ENCODE measurements at places on chromosomes 11 and 22. TPM values are rescaled to one million over a fixed set of nuclear protein-coding genes. Genes with fewer than 3 reads are reported as not detected.
A peak's percentile ranks its signal among the peaks of the same experiment; 100 is the strongest.

GRCh38 chr11:115721296-115721995, 217.2 kb upstream of the CADM1 start:
- no peak overlapping the region for H3K27ac ChIP-seq
- H3K4me1 ChIP-seq: no peaks in the 10 kb centered on the region
- H3K27me3 ChIP-seq: no peaks in the 10 kb centered on the region
- H3K36me3 ChIP-seq: no peaks in the 10 kb centered on the region

DNA sequence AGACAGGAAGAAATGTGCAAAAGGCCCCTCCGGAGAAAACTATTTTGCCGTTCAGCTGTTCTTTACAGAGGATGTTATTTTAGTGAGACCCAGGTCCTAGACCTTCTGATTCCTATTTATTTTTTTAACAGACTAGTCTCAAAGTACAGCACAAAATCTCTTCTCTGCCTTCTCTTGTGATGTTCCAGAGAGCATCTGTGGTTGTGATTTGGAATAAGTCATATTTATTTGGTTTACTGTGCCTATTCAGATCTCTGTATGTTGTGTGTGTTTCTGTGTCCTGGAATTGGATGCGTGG, 20.1 kb downstream of the LHFPL7 start:
- DNase-seq: no peak
- peaks cover 11% of the 10 kb centered on the region for H3K36me3 ChIP-seq
- no peak overlapping the region for H3K27ac ChIP-seq
- H3K4me1 ChIP-seq: no peaks in the 10 kb centered on the region
- H3K4me3 ChIP-seq: no peak overlapping the region

- no peak for DNase-seq
- no peak overlapping the region for H3K4me3 ChIP-seq
- no peaks in the 10 kb centered on the region for H3K27me3 ChIP-seq
- H3K4me1 ChIP-seq: no peaks in the 10 kb centered on the region
These were observed 430.3 kb downstream of the SOX6 start for GRCh38 chr11:15926071-15926470.

DNA sequence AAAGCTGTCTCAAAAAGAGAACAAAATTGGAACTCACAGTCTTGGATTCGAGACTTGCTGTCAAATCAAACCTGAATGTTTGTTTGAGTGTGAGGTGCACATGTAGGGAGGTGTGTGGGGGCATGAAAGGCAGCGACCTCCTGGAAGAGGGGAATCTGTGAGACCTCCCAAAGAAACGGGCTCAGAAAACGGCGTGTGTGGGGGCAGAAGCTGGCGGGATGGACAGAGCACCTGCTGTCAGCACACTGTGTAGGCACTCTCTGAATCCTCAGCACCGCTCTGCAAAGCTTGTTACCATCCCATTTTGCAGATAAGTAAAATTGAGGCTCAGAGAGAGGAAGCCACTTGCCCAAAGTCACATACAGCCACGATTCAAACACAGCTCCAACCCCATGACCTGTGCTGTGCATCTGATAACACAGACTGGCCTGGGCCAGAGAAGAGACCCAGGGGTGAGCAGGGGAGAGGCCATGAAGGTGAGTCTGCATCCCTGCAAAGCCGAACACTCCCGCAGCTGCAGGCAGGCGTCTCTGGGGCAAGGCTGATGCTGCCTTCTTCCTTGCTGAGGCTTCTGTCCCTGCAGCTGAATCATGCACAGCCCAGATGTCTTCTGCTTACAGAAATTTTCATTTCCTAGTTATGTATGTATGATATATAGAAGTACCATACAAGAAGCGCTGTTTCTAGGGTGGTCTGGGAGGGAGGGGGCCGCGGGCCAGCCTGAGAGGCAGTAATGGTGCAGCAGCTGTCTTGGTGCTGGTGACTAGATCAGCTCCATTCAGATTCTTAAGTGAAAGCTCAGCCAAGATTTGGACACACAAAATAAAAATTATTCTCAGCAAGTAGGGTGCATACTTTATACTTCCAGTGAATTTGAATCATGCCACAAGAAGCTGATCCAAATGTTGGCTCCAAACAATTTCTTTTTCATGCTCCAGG, 67.3 kb upstream of the SHISAL1 start:
- DNase-seq: no peak
- H3K27me3 ChIP-seq: no peaks in the 10 kb centered on the region
- no peaks in the 10 kb centered on the region for H3K36me3 ChIP-seq

Gene RIBC2
- not detected for total RNA-seq

Gene HBD
- total RNA-seq: 2.1 TPM

GRCh38 chr22:24801901-24802465, 4.0 kb upstream of the SGSM1 start:
- H3K4me3 ChIP-seq: no peak overlapping the region
- DNase-seq: no peak
- H3K27me3 ChIP-seq: no peaks in the 10 kb centered on the region
- no peaks in the 10 kb centered on the region for H3K36me3 ChIP-seq

GRCh38 chr11:1515082-1516060, 28.8 kb upstream of the MOB2 start:
- H3K36me3 ChIP-seq: no peaks in the 10 kb centered on the region
- H3K4me3 ChIP-seq: no peak overlapping the region
- no peak overlapping the region for H3K27ac ChIP-seq
- DNase-seq: peak; percentile 81
- H3K27me3 ChIP-seq: no peaks in the 10 kb centered on the region

GRCh38 chr11:12108875-12109453, 1.4 kb upstream of the MICAL2 start:
- H3K27ac ChIP-seq: no peak overlapping the region
- no peaks in the 10 kb centered on the region for H3K36me3 ChIP-seq
- peaks cover 58% of the 10 kb centered on the region for H3K4me1 ChIP-seq
- no peak overlapping the region for H3K4me3 ChIP-seq
- DNase-seq: no peak

All from right atrium auricular region (tissue), 2 donors.